Lower lobe of right lung (tissue), 2 donors: ENCODE measurements at places on chromosomes 5 and 9. TPM values are rescaled to one million over a fixed set of nuclear protein-coding genes. Genes with fewer than 3 reads are reported as not detected.

The SPOCK1 gene
- 8.4 TPM for total RNA-seq

The FOXD4L5 gene
- total RNA-seq: 0.38 TPM

The UBAP2 gene
- total RNA-seq: 33.3 TPM

The OTP gene
- not detected for total RNA-seq

The HAVCR1 gene
- not detected for total RNA-seq

The ZNF608 gene
- 27.9 TPM for total RNA-seq

The DELE1 gene
- total RNA-seq: 75.0 TPM

The ADAMTS19 gene
- total RNA-seq: not detected

The HTR4 gene
- not detected for total RNA-seq

The PPWD1 gene
- total RNA-seq: 39.2 TPM

The PHF24 gene
- 1.3 TPM for total RNA-seq

The FAM193B gene
- total RNA-seq: 89.1 TPM

The LRRTM2 gene
- total RNA-seq: 0.30 TPM

The HDHD3 gene
- total RNA-seq: 9.3 TPM

The IL9 gene
- not detected for total RNA-seq

The LCN2 gene
- 83.4 TPM for total RNA-seq

The CNTNAP3B gene
- total RNA-seq: 11.1 TPM

The ENHO gene
- total RNA-seq: 0.59 TPM

The MAMDC2 gene
- total RNA-seq: 35.1 TPM

The CDO1 gene
- total RNA-seq: 12.8 TPM

The NMUR2 gene
- total RNA-seq: not detected

The SPATA9 gene
- not detected for total RNA-seq

The PSMB7 gene
- total RNA-seq: 73.2 TPM

The AFF4 gene
- total RNA-seq: 68.6 TPM

The SEMA4D gene
- total RNA-seq: 49.9 TPM

The MLANA gene
- total RNA-seq: not detected

The CPEB4 gene
- 67.5 TPM for total RNA-seq

The PTPN3 gene
- total RNA-seq: 13.4 TPM

The SNX18 gene
- 33.6 TPM for total RNA-seq

The POU5F2 gene
- total RNA-seq: 1.8 TPM

The NSD1 gene
- 75.5 TPM for total RNA-seq

The DEPDC1B gene
- total RNA-seq: 0.30 TPM

The C5orf52 gene
- total RNA-seq: not detected

The GZMA gene
- total RNA-seq: 9.6 TPM

The NTNG2 gene
- total RNA-seq: 5.0 TPM

The ADAMTSL1 gene
- total RNA-seq: 3.7 TPM

The PCDHB14 gene
- total RNA-seq: 2.1 TPM

The C5 gene
- total RNA-seq: 22.1 TPM

The SPINK7 gene
- total RNA-seq: not detected

The SPARC gene
- total RNA-seq: 904 TPM

The CTSV gene
- 0.32 TPM for total RNA-seq

The KCNV2 gene
- not detected for total RNA-seq

The NR2F1 gene
- total RNA-seq: 42.6 TPM

The TLR4 gene
- 70.1 TPM for total RNA-seq

The SCGB3A2 gene
- total RNA-seq: 624 TPM
